ENCODE measurements at places on chromosomes 1 and 21.

- no peak for DNase-seq
Measured at GRCh38 chr1:42838482-42839190, 7.8 kb upstream of the ZNF691 start.

DNA sequence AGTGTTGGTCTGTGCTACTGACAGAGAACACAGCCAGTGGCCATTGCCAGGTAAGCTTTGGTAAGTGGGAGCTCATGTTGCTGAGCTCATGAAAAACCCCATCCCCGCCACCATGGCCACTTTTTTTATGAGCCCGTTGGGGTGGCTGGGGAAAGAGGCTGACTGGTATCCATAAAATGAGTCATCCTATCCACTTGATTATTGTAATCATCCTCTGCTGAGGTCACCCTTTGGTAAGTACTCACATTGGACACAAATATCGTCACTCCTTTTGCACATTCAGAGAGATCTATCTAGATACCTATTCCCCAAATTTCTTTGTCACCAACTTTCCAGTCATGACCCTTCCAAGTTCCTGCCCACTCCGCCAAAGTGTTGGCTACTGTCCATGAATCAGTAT is 22.0 kb downstream of the SLAMF7 start:
- no peak for DNase-seq

DNA sequence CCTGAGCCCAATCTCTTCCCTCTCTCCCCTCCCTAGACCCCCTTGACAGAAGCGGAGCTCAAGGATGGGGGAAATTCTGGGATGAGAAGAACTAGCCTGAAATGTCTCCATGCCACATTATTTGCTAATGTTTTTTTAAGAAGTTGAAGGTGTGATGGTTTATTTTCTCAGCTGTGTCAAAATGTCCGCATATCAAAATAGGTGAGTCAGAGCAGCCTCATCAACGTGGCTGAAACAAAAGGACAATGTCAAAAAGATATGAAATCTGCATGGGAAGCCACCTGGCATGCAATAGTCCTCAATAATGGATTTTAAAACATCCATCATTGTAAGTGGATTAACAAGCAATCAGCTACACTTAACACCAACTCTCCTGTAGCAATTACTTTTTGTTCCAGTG is 101.4 kb downstream of the BEND5 start:
- DNase-seq = peak; percentile 25

GRCh38 chr1:41950820-41951219 is 32.1 kb upstream of the HIVEP3 start:
- DNase-seq = no peak

DNA sequence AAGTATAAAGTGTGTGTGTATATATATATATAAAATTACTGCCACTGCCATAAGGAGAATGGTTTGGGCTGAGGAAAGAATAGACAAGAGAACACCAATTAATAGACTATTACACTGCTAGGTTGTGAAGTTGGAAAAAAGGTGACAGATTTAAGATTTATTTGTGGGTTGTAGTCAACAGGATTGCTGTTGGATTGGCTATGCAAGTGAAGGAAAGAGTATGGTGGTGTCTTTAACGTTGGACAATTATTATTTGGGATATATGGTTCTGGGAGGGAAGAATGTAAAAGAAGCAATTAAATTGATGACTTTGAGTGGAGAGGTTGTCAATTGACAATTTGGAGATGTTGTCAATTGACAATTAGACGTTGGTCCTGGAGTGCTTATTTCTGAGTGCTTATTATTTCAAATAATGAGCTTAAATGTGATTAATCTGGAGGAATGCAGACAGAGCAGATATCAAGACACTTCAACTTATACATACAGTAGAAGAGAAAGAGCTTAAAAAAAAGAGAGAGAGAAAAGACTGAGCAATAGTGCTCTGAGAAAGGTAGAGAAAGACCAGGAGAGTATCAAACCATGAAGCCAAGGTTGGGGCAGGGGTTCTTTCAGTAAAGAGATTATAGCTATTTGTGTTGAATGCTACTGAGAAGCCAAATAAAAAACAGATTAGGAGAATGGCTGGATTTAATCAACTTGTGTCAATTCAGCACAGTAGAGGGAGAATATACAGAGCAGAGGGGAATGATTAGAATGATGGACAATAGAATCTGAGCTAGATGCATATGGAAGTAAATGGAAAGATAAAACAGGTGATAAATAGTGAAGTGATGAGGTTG is 9.7 kb downstream of the PTGS2 start:
- DNase-seq = no peak

DNA sequence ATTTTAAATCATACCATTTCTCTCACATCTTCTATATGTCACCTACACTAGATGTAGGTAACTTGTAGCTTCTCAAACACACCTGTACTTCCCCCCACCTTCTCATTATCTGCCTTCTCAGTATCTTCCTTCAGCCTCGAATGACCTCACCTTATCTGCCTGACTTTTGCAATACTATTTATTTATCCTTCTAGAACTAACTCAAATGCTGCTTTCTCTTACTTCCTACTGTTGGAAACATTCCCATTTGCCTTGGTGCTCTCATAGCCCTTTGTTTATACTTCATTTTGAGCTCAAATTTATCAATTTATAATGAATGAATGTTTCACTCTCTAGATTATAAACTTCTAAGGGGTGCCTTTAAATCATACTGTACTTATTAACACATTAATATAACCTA is 50.4 kb upstream of the KIAA1614 start:
- peak; percentile 17 for DNase-seq

- DNase-seq = no peak
Measured at GRCh38 chr1:75131565-75132241, 2.5 kb upstream of the LHX8 start.

GRCh38 chr1:154565876-154566275 is 1.7 kb upstream of the CHRNB2 start:
- no peak for DNase-seq

DNA sequence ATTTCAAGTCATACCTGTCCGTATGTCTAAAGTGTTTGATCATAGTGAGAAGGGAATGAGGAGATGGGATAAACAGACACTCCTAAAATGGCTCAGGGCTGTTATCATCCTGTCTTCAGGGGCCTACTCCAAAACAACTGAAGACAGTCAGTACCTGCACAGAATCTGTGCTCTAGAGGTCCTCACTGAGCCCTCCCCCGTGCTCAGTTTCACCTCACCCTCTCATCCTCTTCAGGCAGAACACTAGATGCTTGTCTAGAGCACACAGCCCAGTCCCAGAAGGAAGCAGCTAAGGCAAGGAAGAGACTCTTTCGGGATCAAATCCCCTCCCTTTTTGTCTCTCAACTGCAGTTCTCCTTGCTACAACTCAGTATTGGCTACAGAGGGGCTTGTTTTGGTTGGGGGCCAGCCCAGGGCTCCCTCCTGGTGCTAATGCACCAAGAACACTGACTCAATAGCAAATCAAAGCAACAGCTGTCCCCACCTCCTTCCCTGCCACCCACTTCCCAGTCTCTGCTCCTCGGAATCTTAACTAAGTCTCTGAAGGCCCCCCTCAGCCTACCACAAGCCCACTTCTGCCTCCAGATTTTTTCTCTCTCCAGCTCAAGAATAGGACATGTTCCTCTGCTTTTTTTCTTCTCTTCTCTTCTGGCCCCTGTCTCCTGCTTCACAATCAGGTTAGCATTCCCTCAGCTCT is 10.1 kb downstream of the CADM3 start:
- no peak for DNase-seq

DNA sequence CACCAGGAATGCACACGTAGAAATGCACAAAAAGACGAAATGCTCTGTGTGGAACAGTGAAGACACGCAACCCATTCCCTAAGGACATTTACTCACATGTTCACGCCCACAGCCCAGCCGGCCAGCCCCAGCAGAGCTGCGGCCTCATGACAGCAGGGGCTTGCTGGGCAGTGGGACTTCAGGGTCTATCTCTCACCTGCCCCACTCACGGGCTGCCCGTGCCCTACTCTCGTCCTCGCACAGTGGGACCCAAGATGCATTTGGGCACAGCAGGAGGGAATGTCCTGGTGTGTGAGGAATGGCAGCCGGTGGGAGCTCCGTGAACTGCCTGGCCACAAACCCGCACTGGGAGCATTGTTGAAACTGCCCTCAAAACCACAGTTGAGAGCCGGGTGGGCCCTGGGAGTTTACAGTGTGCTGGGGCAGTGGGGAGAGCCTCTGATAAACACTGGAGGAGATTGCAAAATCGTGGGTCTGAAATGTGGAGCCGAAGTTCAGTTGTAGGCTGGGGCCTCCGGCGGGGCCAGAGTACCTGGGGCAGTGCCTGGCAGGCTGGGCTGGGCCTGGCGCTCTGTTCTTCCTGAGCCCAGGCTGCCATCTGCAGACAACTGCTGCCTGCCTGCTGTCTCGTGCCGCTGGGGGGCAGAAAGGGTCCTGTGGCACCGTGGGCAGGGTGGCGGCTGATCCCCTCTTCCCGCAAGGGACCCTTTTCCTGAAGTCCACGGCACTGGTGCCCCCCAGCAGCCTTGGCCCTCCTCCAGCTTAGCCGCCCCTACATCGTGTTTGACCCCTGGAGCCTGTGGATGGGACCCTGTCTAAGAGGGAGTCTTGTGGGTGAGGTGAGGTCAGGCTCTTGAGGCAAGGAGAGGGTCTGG is 20.7 kb upstream of the POFUT2 start:
- no peak for DNase-seq

GRCh38 chr1:118993700-118994026 is 5.5 kb upstream of the TBX15 start:
- no peak for DNase-seq

- DNase-seq = no peak
Measured at GRCh38 chr21:38989379-38989744, 183.6 kb downstream of the ETS2 start.

- DNase-seq = peak; percentile 52
Measured at GRCh38 chr1:89125913-89126580, at the start of gene GBP2. Gene GBP2 (minus strand): TSS chr1:89126114. CDS start chr1:89121966, 4,148 bp downstream.

DNA sequence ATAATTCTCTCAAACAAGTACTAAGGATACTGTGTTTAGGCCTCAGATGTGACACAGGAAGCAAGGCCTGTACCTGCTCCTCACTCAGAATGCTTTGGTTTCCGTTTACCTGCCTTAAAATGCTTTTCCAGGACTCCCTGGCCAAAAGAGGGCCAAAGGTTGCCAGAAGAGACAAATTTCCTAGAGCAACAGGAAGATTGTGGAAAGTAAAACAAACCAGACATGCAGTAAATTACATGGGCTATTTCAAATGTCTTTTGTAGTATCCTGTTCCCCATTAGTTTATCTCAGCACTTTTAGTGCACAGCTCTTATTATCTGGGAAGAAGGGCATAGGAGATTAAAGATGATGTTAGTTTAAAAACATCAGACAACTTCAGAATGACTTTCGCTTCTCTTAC is 280.0 kb downstream of the NFIA start:
- DNase-seq = no peak

DNA sequence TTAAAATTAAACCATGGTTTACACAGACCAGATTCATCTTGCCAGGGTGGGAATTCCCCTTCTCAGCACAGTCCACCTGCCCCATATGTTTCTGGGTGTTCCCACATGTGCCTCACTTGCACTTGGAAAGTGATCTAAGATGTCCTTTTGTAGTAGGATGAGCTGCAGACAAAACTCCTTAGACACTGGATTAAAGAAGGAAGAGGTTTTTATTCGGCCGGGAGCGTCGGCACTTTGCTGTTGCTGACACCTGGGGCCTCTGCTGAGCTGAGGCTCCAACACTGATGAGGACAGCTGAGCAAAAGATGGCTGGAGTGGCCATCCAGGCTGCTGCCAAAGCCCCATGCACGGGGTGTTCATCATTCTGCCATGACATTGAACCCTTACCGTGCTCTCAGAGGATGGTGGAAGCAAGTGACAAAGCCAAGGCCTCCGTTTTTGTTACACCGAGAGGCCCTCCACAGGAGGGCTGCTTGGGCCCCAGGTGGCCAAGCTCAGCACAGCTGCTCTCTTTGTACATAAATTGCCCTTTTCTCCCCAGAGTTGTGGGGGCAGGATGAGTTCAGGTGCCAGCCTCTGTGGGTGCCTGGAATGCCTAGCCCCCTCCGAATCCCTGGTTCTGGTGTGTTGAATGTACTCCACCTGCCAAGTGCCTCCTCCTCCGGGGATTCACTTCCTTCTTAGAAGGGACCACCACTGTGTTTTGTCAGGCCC is 7.3 kb upstream of the ACOT11 start:
- DNase-seq = no peak
